ENCODE measurements at places on chromosomes 5 and 9.

- no peak for DNase-seq
Observed at GRCh38 chr5:78644741-78645300, 3.8 kb downstream of the LHFPL2 start.

GRCh38 chr9:129166623-129167557, 11.2 kb downstream of the IER5L start:
- DNase-seq: no peak

- DNase-seq: no peak
Observed at GRCh38 chr9:119337573-119337972, 31.7 kb downstream of the BRINP1 start.

DNA sequence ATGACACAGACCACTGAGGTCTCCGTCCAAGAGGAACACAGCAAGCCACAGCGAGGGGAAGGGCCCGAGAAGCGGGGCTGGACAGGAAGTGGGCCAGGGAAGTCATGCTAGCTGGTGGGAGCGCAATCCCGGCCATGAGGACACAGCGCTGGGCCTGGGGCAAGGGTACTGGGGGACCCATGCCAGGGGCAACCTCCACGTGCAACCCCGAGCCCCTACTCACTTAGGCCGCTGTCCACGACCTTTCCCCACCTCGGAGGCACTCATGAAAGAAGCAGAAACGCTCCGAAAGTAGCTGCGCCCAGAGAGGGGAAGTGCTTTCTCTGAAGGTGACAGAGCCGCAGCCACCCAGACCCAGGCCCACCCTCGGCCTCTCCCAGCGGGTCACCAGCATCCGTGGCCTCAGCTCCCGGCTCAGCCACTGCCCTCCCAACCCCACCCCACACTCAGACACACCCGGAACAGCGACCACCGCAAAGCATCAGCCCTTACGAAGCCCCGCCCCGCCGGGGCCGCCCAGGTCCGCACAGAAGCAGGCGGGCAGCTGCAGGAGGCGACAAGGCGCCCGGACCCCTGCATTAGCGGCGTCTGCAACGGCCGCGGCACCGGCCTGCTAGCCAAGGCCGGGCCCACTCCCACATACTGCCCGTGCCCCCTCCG, 782 bp downstream of the BICD2 start:
- no peak for DNase-seq

DNA sequence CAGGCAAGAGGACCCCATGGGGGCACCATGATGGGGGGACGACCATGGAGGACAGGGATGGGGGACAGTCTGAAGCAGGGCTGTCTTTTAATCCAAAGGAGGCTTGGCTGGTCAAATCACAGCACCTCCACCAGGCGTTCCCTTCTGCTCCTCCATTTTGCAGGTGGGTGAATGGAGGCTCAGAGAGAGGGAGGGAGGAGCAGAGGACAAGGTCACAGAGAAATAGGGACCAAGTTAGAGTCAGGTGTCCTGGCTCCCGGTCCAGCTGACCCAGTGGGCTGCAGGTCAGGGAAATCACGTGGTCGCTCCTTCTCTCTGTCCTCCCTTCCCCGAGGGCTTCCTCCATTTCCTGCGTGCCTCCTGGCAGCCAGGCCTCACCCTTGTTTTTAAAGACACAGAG, 156.4 kb upstream of the SMIM23 start:
- no peak for DNase-seq

- no peak for DNase-seq
Observed at GRCh38 chr9:114559830-114560513, 27.6 kb upstream of the ATP6V1G1 start.

All from stimulated activated CD8-positive, alpha-beta memory T cell treated with anti-CD3 and anti-CD28 coated beads, Interleukin-15, amount 100 ng/mL, for 4 hours (primary cell).